ENCODE measurements at places on chromosomes 7 and 10.

DNA sequence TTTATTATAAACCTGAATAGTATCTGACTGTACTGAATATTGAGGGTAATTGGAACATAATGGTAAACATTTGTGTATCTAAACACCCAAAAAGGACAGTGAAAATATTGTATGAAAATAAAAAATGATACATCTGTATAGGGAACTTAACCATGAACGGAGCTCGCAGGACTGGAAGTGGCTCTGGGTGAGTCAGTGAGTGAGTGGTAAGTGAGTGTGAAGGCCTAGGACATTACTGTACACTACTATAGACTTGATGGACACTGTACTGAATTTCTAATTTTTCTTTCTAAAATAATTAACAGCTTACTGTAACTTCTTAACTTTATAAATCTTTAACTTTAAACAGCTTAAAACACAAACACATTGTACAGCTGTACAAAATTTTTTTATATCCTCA is 454.5 kb upstream of the FZD8 start:
- no peak for DNase-seq

DNA sequence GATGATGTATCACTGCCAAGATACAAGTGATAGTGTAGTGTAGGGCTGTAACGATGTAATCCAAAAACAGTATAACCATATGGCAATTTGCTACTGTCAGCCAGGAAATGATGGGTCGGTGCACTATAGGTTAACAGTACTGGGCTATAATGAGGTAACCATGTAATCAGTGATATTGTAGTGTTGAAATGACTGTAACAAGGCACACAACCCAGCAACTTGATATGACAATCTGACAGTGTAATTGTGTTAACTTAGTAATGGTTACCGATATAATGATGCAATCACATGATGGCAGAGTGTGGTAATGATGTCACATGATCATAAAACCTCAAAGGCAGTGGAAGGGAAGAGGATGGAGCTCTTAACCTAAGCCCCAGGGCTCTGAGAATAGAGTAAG is 73.8 kb upstream of the SLF2 start:
- no peak for DNase-seq

GRCh38 chr7:34067005-34067778 is 161.9 kb downstream of the BMPER start:
- no peak for DNase-seq

- DNase-seq, result no peak
Observed at GRCh38 chr10:50585921-50586739, 37.6 kb downstream of the SGMS1 start.

- peak; percentile 46 for DNase-seq
Observed at GRCh38 chr10:72637398-72637857, 11.5 kb upstream of the MICU1 start.

GRCh38 chr10:132157101-132157500 is 29.6 kb upstream of the DPYSL4 start:
- DNase-seq, result no peak

GRCh38 chr10:70354556-70354955 is 27.9 kb downstream of the LRRC20 start:
- no peak for DNase-seq

- no peak for DNase-seq
Observed at GRCh38 chr7:141952461-141952860, 5.7 kb upstream of the CLEC5A start.

- DNase-seq, result no peak
Observed at GRCh38 chr7:140621401-140622021, 19.1 kb downstream of the DENND2A start.

GRCh38 chr10:44963772-44964633 is 4.4 kb downstream of the RASSF4 start:
- DNase-seq, result no peak

DNA sequence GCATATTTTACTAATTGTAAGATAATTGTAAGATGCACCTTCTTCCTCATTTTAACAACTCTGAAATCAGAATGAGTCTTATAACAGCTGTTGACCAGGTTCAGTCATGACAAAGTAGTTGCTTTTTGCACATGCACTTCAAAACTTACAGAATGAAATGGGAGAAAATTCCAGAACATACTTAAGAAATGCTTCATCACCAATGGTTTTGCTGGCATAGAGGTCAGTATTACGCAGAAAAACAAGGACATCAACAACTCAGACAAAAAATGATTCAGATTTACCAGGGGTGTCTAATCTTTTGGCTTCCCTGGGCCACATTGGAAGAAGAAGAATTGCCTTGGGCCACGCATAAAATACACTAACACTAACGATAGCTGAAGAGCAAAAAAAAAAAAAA is 13.3 kb downstream of the COL28A1 start:
- DNase-seq, result no peak

GRCh38 chr7:47427051-47427643 is 154.8 kb downstream of the TNS3 start:
- DNase-seq, result no peak

GRCh38 chr7:130598056-130598455 is 70.5 kb downstream of the COPG2 start:
- no peak for DNase-seq

GRCh38 chr10:67088036-67088435 is 162.2 kb downstream of the LRRTM3 start:
- DNase-seq, result no peak

DNA sequence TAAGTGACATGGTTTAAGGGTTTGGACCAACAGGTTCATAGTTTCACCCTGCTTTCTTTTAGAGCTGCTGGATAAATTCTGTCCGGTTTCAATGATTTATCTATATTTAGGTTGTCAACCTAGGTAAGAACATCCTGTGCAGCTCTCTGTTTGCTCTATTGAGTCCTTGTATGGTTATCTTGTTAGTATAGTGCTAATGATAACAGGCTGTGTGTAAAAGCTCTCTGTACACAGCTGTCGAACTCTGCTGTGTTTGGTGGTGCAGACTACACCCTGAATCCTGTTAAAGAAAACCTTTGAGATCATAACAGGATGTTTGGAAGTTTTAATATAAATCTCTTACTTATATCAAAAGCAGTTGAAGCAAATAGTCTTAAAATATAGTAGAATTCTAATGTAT is 219.2 kb downstream of the SDK1 start:
- DNase-seq, result no peak

DNA sequence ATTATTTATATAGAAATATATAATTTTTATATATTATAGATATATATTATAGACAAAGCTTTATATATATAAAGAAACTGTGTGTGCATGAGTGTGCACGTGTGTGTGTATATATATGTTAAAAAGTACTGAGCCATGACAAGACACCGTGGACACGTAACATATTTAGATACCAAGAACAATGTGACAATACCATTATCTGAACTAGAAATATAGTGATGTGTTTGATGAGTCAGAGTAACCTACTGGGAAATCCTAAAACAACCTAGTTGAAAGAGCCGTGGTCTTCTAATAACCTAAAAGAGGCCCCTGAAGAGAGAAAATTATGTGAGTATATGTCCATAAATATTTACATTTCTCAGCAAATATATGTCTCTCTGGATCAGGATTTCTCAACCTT is 50.7 kb upstream of the ITGB8 start:
- DNase-seq, result no peak

- DNase-seq, result no peak
Observed at GRCh38 chr7:101664893-101665471, 35.9 kb upstream of the MYL10 start.

DNA sequence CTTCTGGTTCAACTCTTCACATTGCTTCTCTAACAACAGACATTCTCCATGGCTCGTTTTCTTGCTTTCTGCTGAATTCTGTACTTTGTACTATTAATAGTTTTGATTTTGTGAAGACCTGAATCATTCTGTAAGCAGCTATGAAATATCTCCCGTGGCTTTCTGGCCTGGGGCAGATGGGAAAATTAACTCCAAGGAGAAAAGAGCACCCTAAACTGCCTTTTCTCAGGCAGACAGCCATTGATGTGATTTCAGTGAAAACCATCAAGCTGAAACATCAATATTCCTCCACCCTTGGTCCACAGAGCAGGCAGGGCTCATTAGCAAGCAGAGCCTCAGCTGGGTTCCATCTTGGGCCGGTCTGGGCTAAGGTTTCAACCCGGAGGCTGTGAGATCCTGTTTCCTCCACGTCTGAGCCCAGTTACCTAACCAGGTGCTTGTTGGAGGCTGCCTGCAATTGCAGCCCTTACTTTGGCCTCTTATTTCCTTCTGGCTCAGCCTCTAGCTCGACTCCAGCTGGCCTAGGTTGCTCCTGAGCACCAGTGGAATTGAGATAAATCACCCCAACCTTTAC is 21.1 kb upstream of the EZH2 start:
- no peak for DNase-seq

- peak; percentile 65 for DNase-seq
Observed at GRCh38 chr10:103451091-103451813, 918 bp downstream of the CALHM2 start.

DNA sequence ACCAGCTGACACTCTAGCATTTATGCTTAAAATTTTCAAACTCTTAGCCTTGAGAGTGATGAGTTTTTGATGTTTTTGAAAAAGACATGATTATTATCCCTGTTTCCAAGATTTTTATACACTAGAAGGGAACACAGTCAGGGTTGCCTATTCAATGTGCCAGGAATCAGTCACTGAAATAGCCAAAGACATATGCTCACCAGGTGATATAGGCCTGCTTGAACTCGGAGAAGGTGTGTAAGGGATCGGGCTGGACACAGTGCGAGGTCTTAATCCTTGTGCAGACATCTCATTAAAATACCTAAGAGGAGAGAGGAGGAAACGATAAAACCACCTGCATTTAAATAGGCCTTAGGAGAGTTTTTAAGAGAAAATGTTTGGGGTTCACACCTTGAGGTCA is 51.0 kb upstream of the MRLN start:
- DNase-seq, result no peak

DNA sequence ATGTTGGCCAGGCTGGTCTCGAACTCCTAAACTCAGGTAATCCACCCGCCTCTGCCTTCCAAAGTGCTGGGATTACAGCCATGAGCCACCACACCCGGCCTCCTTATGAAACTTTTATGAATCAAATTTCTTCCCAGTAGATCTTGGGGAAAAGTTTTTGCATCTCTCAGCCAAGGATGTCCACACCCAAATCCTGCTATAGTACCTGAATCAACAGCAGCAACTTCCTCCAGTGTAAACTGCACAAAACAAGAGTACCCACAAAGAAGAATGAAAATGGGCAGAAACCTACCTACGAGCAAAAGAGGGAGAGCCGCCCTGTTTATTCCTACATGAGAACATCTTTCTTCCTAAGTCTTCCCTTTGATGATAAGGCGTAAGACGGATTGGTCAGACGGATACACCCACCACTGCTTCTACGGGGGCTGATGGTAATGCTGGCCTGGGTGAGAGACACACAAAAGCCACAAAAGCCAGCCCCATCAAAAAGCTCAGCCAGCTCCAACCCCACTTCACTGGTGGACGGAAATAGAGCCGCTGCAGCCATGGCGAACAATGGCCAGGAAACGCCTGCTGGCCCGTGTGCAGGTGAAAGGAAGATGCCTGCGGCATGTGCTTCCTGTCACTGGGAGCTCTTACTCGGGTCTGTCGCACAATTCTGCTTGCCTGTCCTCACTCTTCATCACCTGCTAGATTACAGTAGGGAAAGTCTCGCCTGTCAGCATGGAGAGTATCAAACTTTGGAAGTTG is 10.4 kb downstream of the JCAD start:
- DNase-seq, result no peak

- no peak for DNase-seq
Observed at GRCh38 chr7:106062006-106062405, 50.1 kb downstream of the SYPL1 start.

DNA sequence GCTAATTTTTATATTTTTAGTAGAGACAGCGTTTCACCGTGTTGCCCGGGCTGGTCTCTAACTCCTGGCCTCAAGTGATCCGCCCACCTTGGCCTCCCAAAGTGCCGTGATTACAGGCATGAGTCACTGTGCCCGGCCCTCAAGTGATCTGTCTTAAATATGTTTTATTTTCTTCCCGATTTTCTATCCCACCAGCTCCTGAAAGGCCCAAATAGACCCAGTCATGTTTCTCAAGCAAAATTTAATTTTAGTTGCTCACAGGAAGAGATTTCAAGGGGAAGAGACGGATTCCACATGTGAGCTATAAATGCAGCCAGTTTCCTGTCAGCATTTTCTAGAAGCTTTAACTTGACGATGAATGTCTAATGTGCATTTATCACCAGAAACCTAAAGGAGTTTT is 12.0 kb downstream of the DENND10 start:
- DNase-seq, result no peak

GRCh38 chr10:27660268-27660667 is 85.4 kb downstream of the MKX start:
- no peak for DNase-seq

DNA sequence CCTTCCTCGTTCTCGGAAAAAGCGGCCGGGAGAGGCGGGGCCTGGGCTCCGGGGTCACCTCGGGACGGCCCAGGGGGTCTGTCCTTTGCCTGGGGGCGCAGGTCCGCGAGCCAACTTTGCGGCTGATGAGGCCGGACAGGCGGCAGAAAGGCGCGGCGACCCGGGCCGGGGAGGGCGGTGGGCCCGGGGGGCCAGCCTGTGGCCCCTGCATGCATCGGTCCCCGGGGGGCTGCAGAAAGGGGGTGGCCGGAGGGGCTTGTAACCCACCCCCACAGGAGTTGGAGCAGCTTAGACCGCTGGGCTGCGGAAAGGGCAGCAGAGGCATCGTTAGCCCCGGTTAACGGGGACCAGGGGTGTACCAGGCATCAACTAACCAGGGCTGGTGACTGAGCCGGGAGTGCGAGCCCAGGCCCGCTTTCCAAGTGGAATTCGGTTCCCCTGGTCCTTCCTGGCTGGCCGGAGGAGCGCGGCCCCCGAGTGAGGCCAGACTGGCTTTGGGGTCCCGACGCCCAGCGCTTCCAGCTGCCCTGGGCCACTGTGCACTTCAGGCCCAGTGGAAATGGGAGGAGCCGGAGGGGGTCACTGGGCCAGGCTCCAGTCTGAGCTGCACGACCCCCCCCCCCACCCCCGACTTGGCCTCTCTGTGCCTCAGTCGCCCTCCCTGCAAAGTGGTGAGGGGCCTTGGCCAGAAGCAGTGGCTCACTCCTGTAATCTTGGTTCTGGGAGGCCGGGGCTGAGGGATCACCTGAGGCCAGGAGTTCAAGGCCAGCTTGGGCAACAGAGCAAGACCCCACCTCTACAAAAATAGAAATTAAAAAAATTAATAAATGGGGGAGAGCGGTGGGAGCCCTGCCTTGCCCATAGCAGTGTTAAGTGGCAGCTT is 919 bp downstream of the SLC29A4 start:
- DNase-seq, result no peak

- DNase-seq, result no peak
Observed at GRCh38 chr7:156764766-156765165, 124.2 kb downstream of the RNF32 start.

GRCh38 chr7:117776224-117776623 is 97.0 kb downstream of the CTTNBP2 start:
- no peak for DNase-seq

- DNase-seq, result no peak
Observed at GRCh38 chr10:72079356-72079755, 9.0 kb downstream of the SPOCK2 start.

GRCh38 chr7:149865437-149865836 is 8.3 kb upstream of the ATP6V0E2 start:
- peak; percentile 67 for DNase-seq

DNA sequence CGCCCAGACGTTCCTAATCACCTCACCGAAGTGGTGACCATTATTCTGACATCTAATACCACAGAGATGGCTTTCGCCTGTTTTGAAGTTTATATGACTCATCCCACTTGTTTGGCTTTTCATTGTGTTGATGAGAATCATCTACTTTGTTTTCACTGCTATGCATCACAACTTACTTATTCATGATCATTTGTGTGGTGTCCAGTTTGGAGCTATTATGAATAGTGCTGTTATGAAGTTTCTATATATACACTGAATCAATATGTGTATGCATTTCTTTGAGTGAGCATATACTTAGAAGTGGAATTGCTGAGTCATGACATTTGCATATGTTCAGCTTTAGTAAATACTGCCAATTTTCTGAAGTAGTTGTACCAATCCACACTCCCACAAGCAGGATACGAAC is 38.6 kb upstream of the TNKS2 start:
- no peak for DNase-seq
